ENCODE measurements at places on chromosomes 5 and 9. TPM values are rescaled to one million over a fixed set of nuclear protein-coding genes. Genes with fewer than 3 reads are reported as not detected.

The CYLC2 gene
- total RNA-seq: not detected

The FKTN gene
- total RNA-seq: 18.6 TPM

The PROB1 gene
- total RNA-seq: 1.7 TPM

The EQTN gene
- 1.4 TPM for total RNA-seq

The PDZD2 gene
- 34.9 TPM for total RNA-seq

The RELL2 gene
- total RNA-seq: 1.1 TPM

The PCDHA9 gene
- total RNA-seq: 0.30 TPM

The ZNF883 gene
- total RNA-seq: 2.7 TPM

The CLTA gene
- 110 TPM for total RNA-seq

The F2RL1 gene
- 32.4 TPM for total RNA-seq

The PCDHA1 gene
- total RNA-seq: not detected

The ANKS6 gene
- 5.6 TPM for total RNA-seq

The CD180 gene
- total RNA-seq: 1.2 TPM

The ANGPTL2 gene
- 38.3 TPM for total RNA-seq

The S1PR3 gene
- 7.9 TPM for total RNA-seq

The MZB1 gene
- 0.89 TPM for total RNA-seq

Measured in skin of body (tissue), 3 donors.